Psoas muscle (tissue), 8 donors: ENCODE measurements at places on chromosomes 11 and 22.

DNA sequence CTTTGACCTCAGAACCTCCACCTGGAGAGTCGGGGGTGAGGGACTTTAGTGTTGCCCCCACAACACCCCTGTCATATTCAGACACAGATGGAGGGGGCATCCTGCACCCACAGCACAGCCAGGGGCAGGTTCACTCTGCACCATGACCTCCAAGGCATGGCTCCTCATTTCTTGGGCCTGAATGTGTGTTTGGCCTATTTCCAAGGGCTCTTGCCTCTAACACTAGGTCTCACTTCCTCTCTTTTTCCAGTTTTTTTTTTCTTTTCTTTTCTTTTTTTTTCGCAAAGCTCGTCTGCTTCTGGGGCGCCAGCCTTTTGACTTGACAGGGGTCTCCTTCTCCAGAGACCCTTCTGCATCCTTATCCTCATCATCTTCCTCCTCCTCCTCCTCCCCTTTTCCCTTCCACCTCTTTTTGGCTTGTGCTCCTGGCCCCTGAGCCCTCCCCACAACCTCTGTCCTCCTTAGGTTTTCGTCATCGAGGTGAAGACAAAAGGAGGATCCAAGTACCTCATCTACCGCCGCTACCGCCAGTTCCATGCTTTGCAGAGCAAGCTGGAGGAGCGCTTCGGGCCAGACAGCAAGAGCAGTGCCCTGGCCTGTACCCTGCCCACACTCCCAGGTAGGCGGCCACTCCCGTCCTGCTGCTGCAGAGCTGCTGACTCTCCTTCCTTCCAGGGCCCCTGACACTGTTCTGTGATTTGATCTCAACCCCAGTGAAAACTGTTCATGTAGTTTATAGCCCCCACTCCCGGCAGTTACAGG, 3.8 kb downstream of the NCF4 start:
- H3K4me1 ChIP-seq, result no peaks in the 10 kb centered on the region
- no peak overlapping the region for H3K27ac ChIP-seq
- no peaks in the 10 kb centered on the region for H3K36me3 ChIP-seq
- DNase-seq, result no peak

- H3K27me3 ChIP-seq, result no peaks in the 10 kb centered on the region
- H3K36me3 ChIP-seq, result no peaks in the 10 kb centered on the region
- no peak for DNase-seq
- H3K27ac ChIP-seq, result no peak overlapping the region
Measured at GRCh38 chr11:44189986-44190882, 94.8 kb downstream of the EXT2 start.

DNA sequence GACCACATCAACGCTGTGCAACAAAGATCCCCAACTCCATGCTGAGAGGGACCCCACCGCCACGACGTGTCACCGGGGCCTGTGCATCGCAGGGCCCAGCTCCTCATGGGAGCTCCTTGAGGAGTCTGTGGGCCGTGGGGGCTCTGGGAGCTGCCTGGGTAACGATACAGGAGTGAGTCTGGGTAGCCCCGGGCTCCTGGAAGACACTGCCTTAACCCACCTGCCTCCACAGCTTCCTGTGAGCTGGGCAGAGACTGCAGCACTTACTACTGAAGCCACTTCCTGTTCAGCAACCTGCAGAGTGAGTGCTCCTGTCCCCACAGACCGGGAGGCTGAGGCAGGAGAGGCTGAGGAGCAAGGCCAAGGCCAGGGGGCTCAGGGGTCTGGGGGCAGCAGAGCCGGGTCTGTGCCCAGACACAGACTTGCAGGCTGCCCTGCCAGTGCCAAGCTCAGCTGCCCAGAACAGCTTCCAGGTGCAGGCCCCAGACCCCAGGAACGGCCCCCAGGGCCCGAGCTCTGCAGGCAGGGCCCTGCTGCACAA, 226.7 kb downstream of the BRD1 start:
- no peak overlapping the region for H3K27ac ChIP-seq
- no peaks in the 10 kb centered on the region for H3K4me1 ChIP-seq
- H3K27me3 ChIP-seq, result peaks cover 7% of the 10 kb centered on the region
- H3K4me3 ChIP-seq, result no peak overlapping the region

- peaks cover 8% of the 10 kb centered on the region for H3K36me3 ChIP-seq
- peak; percentile 62 for DNase-seq
- peak within 1 kb of the TSS; percentile 77 for H3K4me3 ChIP-seq
Measured at GRCh38 chr11:57515332-57516060, at the start of gene SLC43A1. Gene SLC43A1, minus strand, starts transcription at chr11:57515702. Its CDS starts 1,591 bp downstream, at chr11:57514111.

DNA sequence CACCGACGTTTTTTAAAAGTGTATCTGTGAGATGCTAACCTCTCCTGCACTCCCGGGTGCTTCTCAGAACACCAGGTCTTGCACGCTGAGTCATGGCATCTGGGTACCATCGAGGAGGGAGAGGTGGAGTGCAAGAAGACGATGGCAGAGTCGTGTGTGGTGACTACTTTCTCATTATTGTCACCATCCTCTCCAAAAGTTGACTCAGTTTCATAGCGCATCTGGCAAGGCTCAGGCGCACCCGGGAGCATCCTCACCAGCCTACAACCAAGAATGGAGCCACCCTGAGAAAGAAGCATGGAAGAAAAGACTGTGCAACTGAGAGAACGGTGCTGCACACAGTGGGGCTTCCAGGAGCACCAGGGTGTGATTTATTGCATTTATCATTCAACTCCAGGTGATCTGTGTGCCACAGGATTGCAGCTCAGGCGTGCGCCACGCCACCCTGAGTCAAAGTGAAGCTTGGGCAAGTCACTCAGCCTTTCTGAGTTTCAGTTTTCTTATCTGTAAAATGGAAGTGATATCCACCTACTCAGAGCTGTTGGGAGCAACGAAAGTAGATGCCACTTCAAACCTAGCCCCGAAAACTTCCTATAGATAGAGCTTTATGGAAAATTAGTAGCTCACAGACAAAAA, 65.4 kb downstream of the LINC01488 start:
- no peaks in the 10 kb centered on the region for H3K4me1 ChIP-seq

- no peaks in the 10 kb centered on the region for H3K4me1 ChIP-seq
- H3K27me3 ChIP-seq, result no peaks in the 10 kb centered on the region
- no peak overlapping the region for H3K4me3 ChIP-seq
- DNase-seq, result no peak
- H3K27ac ChIP-seq, result no peak overlapping the region
Measured at GRCh38 chr11:127598476-127598875, 597.9 kb upstream of the KIRREL3 start.
